ENCODE measurements at places on chromosomes 12 and 14.

- no peak for DNase-seq
Observed at GRCh38 chr12:30973830-30974229, 47.3 kb downstream of the TSPAN11 start.

DNA sequence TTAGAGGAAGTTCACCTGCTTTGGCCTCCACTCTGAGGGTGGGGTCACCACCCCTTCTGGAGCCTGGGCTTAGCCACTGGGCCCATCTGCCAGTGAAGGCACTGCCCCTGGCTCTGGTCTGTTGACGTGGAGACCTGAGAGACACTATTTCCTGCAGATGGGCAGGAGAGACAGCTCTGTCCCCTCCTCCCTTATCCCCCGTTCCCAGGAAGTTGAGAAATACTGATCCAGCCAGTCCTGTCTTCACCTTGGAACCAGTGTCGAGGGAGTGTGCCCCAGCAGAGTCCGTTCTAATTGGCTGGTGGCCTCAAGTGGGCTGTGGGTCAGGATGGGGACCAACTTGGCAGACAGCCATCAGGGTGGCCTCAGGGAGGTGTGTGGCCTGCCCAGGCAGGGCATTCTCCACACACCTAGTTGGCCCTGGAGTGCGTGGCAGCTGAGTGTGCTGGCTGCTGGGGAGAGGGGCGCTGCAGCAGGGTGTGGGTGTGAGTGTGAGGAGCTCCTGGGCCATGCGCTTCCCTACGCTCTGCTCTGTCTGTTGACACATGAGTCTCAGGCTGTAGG, 25.4 kb downstream of the CLSTN3 start:
- no peak for DNase-seq

DNA sequence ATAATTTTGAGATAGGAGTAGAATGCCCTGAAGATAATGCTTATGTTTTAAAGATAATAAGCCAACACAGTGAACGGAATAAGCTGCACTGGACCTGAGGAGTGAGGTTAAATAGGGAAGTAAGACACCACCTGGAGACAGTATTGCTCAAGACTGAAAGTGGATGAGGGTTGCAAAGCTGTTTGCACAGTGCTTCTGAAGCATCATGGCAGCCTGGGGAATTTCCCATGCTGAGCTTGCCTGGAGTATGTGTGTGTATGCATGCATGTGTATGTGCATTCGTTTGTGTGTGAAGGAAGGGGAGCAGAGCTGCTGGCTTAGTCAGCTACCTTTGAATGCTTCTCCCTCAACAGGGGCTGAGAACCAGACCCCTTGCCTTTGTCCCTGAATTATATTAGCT, 35.8 kb downstream of the BHLHE41 start:
- no peak for DNase-seq

GRCh38 chr14:80570930-80571298, 359.6 kb upstream of the DIO2 start:
- DNase-seq, result no peak

- no peak for DNase-seq
Observed at GRCh38 chr12:11693601-11694000, 44.1 kb downstream of the ETV6 start.

DNA sequence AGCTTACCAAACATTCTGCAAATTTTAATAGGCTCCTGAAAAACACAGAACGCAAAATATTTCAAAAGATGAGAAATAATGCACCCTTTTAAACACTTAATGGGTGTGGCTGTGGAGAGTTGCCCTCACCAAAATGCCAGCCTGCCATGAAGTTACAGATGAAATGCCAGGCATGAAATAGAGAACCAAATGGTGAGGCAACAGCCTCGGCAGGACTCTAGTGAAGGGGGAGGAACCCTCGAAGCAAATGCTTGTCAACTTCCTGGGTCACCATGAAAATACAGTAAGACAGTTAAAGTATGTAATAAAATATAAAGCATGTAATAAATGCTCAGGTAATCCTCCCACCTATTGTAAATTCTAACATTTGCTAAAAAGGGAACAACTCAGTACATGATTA, 24.1 kb downstream of the DUSP16 start:
- no peak for DNase-seq

DNA sequence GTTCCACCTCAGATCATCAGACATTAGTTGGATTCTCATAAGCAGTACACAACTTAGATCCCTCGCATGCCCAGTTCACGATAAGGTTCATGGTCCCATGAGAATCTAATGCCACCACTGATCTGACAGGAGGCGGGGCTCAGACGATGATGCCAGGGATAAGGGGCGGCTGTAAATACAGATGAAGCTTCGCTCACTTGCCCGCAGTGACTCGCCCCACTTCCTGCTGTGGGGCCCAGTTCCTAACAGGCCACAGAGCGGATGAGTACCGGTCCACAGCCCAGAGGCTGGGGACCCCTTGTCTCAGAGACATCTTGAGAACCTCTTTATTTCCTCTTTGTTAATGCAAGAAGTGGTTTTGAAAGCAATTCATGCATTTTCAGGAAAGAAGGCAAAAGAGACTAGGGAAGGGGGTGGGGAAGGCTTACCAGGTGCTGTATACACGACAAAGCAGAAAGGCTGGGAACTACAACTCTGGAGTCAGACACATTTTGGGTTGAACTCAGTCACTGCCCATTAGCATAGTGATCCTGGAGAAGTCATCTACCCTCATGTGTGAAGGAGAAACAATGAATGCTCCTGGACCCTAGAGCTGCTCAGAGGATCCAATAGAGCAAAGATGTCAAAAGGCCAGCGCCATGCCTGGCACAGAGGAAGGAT, 68.7 kb downstream of the EID3 start:
- peak; percentile 30 for DNase-seq

DNA sequence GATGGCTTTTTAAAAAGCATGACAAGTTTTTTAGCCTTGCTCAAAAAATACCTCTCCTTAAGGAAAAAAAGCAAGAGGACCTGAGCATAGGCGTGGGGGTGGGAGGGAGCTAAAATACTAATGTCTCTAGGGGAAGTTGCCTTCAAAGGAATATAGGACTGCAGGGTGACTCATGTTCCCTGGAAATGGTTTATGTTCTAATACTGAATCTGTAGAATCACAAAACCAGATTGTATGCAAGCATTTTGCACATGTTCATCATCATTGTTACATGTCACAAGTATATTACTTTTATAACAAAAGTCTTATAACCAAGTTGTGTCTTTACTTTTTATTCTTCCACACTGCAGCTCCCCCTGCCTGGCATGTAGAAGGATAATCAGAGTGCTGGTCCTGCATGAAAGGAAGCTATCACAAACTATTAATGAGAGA, 36.6 kb downstream of the GPR135 start:
- no peak for DNase-seq

DNA sequence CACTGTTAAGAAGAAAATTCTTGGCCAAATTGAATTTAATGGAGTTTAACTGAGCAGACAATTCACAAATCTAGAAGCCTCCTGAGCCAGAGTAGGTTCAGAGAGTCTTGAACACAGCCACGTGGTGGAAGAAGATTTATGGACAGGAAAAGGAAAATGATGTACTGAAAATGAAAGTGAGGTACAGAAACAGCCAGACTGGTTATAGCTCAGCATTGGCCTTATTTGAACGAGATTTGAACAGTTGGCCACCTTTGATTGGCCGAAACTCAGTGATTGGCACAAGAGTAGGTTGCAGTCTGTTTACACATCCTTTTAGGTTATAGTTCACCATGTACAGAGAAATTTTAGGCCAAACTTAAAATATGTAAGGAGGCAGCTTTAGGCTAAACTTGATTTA, 9.9 kb downstream of the OAS2 start:
- DNase-seq, result no peak

GRCh38 chr14:38233218-38233617, 22.7 kb downstream of the CLEC14A start:
- no peak for DNase-seq

- peak; percentile 29 for DNase-seq
Observed at GRCh38 chr12:94769047-94769420, 118.7 kb upstream of the TMCC3 start.

DNA sequence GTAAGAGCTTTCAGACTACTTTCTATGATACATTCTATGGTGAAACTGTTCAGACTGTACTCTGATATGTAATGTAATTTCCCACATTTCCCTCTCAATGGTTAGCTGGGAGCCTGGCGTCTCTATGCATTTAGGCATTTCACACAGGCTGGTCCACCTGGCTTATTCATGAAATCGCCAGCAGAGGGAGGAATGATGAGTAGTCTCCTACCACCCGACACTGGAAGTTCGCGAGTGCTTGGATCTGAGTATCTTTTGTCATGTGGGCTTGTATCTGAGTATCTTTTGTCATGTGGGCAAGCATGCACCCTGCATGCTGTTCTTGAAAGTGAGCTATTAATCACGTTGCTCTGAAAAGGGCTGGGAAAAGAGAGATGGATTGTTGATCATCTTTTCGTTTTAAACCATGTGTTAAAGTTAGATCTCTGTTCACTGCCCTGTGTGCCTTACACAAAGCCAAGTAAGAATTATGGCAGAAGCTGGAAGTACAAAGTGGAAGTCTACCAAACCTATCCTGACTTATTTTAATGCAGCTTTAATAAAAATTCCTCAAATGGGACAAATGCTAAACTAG, 235.0 kb downstream of the ATP23 start:
- DNase-seq, result no peak

- no peak for DNase-seq
Observed at GRCh38 chr14:39680777-39681176, 248.5 kb upstream of the FBXO33 start.

DNA sequence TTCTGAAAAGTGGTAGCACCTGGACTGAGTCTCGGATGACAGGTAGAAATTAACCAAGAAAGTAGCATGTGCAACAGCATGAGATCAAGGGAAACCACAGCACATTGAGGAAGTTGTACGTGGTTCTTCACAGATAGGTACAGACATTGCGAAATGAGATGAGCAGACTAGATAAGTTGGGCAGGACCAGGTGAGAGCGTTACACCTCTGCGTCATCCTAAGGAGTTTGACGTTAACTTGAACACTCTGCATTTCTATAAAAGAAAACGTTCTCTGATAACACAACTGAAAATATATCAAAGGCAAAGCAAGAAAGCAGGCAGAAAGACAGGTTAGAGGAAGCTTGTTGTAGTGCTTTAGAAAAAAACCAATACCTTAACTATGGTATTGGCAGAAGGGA, 98.5 kb upstream of the RASSF8 start:
- peak; percentile 45 for DNase-seq

DNA sequence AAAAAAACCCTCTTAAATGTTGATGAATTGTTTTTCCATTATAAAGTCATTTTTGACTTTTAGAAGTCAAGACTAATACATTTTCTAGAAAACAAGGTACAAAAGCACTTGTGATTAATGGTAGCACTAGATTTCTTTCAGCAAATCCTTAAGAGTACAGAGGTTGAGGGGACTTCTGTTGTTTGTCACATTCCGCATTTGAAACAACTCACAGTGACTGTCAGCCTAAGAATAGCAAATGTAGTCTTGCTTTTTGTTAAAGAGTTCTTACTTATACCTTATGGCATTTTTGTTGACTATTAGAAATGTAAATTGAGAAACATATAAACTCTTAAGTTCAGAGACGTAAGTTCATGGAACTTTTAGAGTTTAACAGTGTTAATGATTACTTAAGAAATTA, 16.4 kb downstream of the YARS2 start:
- no peak for DNase-seq

- DNase-seq, result no peak
Observed at GRCh38 chr12:96578526-96579125, 89.2 kb downstream of the CFAP54 start.

GRCh38 chr12:94553130-94553519, 93.5 kb upstream of the CEP83 start:
- DNase-seq, result no peak

GRCh38 chr12:70590549-70591226, 46.5 kb downstream of the PTPRB start:
- no peak for DNase-seq

DNA sequence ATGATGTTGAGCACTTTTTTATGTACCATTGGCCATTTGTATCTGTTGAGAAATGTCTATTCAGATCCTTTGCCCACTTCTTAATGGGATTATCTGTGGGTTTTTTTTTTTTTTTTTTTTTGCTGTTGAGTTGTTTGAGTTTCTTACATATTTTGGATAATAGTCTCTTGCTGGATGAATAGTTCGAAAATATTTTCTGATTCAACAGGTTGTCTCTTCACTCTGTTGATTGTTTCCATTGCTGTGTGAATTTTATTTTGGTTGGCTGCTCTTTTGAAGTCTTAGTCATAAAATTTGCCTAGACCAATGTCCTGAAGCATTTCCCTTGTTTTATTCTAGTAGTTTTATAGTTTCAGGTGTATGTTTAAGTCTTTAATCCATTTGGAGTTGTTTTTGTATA, 64.5 kb downstream of the CAND1 start:
- no peak for DNase-seq

DNA sequence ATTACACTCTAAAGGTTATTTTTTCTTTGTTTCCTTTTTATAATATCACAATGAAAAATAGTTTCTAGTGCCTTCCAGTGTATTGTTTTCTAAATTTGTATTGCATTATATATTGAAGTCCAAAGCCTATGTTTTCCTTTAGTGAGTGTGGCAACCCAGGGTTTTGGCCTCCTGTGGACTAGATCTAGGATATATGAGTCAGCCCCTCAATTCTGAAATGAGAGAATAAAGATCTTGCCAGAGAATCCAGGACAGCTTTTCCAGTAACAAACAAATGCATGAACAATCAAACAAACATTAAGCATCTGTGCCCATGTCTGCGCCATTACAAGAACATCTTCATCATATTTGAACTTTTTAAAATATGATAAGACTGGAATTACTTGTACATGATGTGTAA, 70.7 kb upstream of the SSTR1 start:
- no peak for DNase-seq

DNA sequence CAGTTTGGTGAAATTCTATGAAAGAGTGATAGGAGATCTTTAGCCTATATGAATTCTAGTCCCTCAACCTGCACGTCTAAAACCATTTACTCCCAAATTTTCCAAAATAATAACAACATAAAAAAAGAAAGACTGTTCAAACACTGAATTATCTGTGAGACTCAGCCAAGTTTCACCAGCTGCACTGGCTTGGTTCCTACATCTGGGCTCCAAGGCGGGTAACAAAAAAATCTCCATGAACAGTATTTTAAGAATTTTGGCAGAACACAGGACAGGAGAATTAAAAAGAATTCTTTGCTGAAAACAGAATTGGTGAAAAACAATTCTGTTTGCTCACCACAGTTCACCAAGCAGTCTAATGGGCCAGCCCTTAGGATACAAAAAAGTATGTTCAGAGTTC, 536.8 kb upstream of the ATP2B1 start:
- DNase-seq, result no peak

GRCh38 chr12:76936275-76937193, 57.7 kb upstream of the CSRP2 start:
- DNase-seq, result no peak

DNA sequence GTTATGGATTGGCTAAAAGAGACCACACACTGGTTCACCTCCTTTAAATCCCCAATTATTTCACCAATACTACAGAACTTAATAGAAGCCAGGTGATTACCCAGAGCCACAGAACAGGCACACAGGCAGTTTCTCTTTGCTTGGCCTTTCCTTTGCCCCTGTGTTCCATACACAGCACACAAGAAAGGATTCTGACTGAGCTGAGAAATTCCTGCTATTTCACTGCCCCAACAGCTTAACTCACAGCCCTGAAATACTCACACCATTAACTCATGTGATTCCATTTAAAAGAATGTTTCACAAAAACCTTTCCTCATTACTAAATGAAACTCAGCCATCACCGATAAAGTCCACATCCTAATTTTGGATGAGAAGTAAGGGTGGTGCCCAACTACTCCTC, 133.6 kb downstream of the MED13L start:
- no peak for DNase-seq

Data from CD4-positive, alpha-beta T cell treated with Interleukin-15 for 1 hour (primary cell).